Activated CD4-positive, alpha-beta memory T cell treated with anti-CD3 and anti-CD28 coated beads for 36 hours (primary cell): ENCODE measurements at places on chromosomes 11 and 22. TPM values are rescaled to one million over a fixed set of nuclear protein-coding genes. Genes with fewer than 3 reads are reported as not detected.
A peak's percentile ranks its signal among the peaks of the same experiment; 100 is the strongest.

Gene PKNOX2
- not detected for total RNA-seq

Gene UVRAG
- total RNA-seq = 15.5 TPM

DNA sequence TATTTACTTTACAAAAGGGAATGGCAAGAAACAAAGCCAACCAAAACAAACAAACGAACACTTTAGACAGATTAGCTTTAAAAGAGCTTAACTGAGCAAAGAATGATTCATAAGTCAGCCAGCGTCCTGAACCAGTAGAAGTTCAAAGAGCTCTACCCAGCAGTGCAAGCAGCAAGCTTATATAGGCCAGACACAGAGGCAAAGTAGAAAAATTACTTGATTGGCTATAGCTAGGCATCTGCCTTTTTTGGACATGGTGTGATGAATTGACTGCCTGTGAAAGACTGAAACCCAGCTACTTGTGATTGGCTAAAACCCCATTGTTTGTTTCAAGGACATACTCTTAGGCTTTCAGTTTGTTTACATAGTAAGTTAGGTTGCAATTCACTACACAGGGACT, 2120.0 kb upstream of the RAG2 start:
- DNase-seq = no peak
- H3K4me3 ChIP-seq = no peak overlapping the region
- H3K4me1 ChIP-seq = no peaks in the 10 kb centered on the region
- H3K27me3 ChIP-seq = no peaks in the 10 kb centered on the region

DNA sequence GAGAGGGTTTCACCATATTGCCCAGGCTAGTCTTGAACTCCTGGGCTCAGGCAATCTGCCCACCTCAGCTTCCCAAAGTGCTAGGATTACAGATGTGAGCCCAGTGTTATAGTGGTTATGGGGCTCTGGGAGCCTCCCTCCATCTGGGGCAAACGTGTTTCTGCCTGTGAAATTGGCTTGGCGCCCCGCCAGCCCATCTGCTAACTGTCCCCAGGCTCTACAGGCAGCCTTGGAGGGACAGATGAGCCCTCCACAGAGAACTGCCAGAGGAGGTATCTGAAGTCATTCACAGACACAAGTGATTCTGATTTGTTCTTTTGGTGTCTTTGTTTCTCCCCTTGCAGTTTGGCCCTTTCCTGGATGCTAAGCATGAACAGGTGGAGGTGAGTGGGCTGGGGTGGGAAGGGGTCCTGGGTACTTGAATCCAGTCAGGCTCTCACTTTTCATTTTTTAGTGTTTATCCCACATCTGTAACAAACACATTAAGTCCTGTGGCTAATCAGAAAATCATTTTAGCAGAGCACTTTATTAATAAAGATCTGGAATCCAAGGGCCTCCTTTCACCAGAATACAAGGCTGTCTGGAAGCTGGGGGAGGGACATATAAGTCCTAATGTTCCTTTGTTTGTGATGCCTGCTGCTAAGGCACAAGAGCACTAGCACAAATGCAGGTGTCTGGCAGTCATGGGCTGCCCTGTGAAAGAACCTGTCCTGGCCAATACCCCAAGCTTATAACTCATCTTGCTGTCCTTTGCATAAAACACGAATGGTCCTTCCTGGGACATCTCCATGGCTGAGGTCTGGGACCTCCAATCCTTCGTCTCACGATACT, 25.7 kb upstream of the CDC42EP2 start:
- H3K27ac ChIP-seq = no peak overlapping the region
- H3K36me3 ChIP-seq = peaks cover 54% of the 10 kb centered on the region
- no peak overlapping the region for H3K4me3 ChIP-seq
- DNase-seq = no peak
- H3K27me3 ChIP-seq = no peaks in the 10 kb centered on the region
- peaks cover 4% of the 10 kb centered on the region for H3K4me1 ChIP-seq

Gene KRTAP5-7
- not detected for total RNA-seq

DNA sequence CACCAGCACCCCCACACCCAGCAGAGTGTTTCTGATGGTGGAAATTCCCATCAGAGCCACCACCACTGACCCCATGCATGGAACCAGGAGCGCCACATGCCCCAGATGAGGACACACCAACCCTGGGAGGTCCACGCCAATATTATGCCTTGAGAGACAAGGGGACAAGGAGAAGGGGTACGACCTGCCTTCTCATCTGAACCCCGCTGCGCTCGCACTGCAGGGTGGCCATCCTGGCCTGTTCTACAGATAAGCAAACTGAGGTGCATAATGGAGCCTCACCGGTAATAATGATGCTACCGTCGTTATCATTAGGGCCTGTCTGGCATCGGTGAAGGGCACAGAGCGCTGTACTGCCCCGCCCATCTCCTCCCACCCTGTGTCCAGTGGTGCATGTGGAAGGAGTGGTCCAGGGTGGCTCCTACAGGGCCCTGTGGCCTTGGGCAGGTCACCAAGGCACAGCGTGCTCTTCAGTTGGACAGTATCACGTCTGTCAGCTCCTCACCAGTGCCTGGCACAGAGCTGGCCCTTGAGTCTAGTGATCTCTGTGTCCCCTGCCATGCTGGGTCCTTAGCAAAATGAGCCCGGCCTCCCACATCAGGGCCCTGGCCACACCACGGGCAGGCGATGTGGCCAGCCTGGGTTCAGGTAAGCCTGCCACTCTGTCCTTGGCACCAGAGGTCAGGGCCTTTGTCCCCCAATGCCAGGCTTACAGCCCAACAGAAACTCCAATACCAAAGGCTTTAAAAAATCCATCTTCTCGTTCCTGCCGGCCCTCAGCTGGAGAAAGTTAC, 92.2 kb downstream of the PHF21B start:
- peaks cover 6% of the 10 kb centered on the region for H3K27me3 ChIP-seq
- no peaks in the 10 kb centered on the region for H3K4me1 ChIP-seq
- H3K4me3 ChIP-seq = no peak overlapping the region

Gene NCAM1
- total RNA-seq = not detected

- H3K4me1 ChIP-seq = no peaks in the 10 kb centered on the region
- no peak for DNase-seq
- no peaks in the 10 kb centered on the region for H3K36me3 ChIP-seq
- peaks cover 34% of the 10 kb centered on the region for H3K27me3 ChIP-seq
These were observed 26.4 kb upstream of the MYOD1 start for GRCh38 chr11:17692931-17693330.

- no peak overlapping the region for H3K27ac ChIP-seq
- H3K4me3 ChIP-seq = no peak overlapping the region
- no peak for DNase-seq
These were observed 391.1 kb downstream of the TENM4 start for GRCh38 chr11:79049741-79050179.

GRCh38 chr22:30889268-30889995, 79.1 kb downstream of the MORC2 start:
- no peaks in the 10 kb centered on the region for H3K36me3 ChIP-seq
- no peak overlapping the region for H3K4me3 ChIP-seq
- H3K27ac ChIP-seq = no peak overlapping the region
- no peaks in the 10 kb centered on the region for H3K27me3 ChIP-seq
- DNase-seq = peak; percentile 2
- peaks cover 18% of the 10 kb centered on the region for H3K4me1 ChIP-seq

Gene CYTH4
- total RNA-seq = 60.5 TPM

- H3K27ac ChIP-seq = no peak overlapping the region
- H3K27me3 ChIP-seq = no peaks in the 10 kb centered on the region
- H3K36me3 ChIP-seq = no peaks in the 10 kb centered on the region
- no peak overlapping the region for H3K4me3 ChIP-seq
These were observed 79.7 kb upstream of the CSNK2A3 start for GRCh38 chr11:11432621-11433319.

- no peak overlapping the region for H3K4me3 ChIP-seq
- H3K36me3 ChIP-seq = no peaks in the 10 kb centered on the region
- no peak for DNase-seq
- no peak overlapping the region for H3K27ac ChIP-seq
- H3K4me1 ChIP-seq = peaks cover 16% of the 10 kb centered on the region
- no peaks in the 10 kb centered on the region for H3K27me3 ChIP-seq
These were observed 31.5 kb downstream of the SLC35F2 start for GRCh38 chr11:107827041-107827440.

Gene XKR3
- not detected for total RNA-seq

GRCh38 chr11:106585061-106585460, 433.2 kb downstream of the GUCY1A2 start:
- no peak overlapping the region for H3K27ac ChIP-seq
- no peak overlapping the region for H3K4me3 ChIP-seq
- no peaks in the 10 kb centered on the region for H3K27me3 ChIP-seq
- DNase-seq = no peak
- H3K4me1 ChIP-seq = no peaks in the 10 kb centered on the region
